Osteoblast (primary cell): ENCODE measurements at places on chromosomes 3 and 15.

GRCh38 chr15:71508081-71508682, 302.2 kb upstream of the NR2E3 start:
- no peak for DNase-seq

DNA sequence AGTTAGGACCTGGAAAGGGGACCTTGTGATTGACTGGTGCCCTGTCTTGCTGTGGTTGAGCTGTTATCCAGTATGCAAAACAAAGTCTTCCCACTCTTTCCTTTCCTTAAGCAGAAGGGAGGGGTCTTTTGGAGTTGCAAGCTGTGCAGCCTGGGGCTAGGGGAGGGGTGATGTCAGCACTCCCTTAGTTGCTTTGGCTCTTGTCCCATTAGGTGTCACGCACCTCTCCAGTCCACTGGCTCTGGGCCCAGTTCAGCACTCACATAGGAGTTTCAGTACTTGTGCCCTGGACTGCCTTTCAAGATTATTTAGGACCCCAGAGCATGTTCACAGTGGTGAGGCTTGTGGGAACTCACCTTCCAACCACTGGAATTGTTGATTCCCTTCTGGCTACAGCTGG, 238.5 kb downstream of the DOCK3 start:
- no peak for DNase-seq

GRCh38 chr3:186406669-186407635, 44.9 kb upstream of the DGKG start:
- no peak for DNase-seq

DNA sequence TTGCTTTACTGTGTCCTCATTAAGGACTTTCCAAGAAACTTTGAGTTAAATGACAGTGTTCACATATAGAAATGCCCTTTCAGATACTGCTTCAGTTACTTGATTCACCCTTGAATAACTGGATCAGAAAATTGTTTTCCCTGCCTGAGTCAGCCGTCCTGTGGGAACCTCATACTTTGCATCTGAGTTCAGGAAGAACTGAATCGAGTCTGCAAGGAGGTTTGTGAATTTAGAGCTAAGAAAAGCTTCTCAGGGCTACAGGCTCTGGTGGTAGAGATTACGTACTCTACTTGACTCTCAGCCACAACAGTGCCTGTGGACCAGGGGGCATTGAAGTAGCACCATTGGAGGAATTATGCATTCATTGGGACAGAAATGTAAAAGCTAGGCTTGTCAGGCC, 252.4 kb upstream of the C2CD4B start:
- DNase-seq: peak; percentile 89

- DNase-seq: no peak
Observed at GRCh38 chr3:107112356-107112755, 264.9 kb upstream of the CCDC54 start.

GRCh38 chr3:25438791-25439555, 10.9 kb downstream of the RARB start:
- DNase-seq: no peak

- no peak for DNase-seq
Observed at GRCh38 chr15:80309769-80310384, 57.9 kb upstream of the CTXND1 start.

DNA sequence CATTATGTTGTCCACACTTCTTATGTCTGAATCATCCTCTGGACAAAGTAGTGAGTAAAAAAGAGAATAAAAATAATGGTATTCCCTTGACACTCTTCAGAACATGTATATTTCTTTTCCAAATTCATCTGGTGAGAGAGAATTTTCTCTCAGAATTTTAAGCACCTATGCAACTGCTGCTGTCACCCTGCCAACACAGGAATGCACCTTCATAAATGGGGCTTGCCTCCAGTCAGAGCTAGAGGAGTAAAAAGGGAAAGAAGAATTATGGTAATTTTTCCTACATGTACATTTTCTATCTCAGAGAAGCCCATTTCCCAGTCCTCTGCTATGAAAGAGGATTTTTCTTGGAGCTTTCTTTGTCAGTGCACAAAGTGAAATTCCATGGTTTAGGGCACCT, 92.2 kb upstream of the ALCAM start:
- DNase-seq: no peak

- peak; percentile 88 for DNase-seq
Observed at GRCh38 chr3:195774917-195775316, 36.8 kb downstream of the MUC4 start.

DNA sequence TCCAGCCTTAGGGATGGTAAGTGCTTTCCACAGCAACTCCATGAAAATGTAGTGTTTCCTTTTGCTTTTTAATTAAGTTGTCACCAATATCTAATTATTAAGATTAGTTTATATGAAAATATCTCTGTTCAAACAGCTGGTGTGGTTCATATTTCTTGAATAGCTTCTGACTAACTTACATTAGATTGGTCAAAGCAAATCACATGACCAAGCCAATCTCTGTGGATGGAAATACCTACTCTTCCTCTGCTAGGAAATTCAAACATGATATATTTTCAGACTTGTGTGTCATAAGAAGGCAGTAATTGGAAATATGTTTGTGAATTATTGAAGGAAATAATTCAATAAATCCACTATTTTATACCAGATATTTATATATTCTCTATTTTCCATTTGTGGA, 54.6 kb upstream of the CADM2 start:
- no peak for DNase-seq

DNA sequence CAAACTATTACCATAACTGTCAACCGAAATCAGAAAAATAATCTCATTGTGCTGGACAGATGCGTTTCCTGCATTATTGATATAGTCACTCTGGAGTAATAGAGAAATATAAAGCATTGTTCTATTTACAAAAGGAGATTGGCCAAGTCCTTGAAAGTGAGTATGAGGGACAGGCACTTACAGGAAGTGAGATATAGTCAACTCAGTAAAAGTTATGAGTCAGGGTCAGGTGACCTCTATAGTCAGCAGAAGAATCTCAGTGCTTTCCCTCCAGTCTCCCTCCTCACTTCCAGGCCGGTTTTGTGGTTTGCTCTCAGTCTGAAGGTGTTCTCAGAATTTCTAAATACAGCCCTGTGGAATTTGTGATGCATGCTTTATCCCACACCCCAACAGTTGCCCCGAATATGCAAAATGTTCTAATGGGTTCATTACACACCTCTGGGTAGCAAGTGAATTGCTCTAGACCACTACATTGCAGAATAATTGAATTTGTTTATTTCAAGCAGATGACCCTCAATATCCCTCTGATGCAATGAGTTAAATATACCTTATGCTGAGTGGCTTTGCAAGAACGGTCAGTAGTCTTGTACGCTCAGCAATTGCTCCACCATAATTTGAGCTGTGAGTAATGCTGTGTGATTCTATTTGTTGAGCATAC, 787.7 kb downstream of the MCTP2 start:
- DNase-seq: no peak

DNA sequence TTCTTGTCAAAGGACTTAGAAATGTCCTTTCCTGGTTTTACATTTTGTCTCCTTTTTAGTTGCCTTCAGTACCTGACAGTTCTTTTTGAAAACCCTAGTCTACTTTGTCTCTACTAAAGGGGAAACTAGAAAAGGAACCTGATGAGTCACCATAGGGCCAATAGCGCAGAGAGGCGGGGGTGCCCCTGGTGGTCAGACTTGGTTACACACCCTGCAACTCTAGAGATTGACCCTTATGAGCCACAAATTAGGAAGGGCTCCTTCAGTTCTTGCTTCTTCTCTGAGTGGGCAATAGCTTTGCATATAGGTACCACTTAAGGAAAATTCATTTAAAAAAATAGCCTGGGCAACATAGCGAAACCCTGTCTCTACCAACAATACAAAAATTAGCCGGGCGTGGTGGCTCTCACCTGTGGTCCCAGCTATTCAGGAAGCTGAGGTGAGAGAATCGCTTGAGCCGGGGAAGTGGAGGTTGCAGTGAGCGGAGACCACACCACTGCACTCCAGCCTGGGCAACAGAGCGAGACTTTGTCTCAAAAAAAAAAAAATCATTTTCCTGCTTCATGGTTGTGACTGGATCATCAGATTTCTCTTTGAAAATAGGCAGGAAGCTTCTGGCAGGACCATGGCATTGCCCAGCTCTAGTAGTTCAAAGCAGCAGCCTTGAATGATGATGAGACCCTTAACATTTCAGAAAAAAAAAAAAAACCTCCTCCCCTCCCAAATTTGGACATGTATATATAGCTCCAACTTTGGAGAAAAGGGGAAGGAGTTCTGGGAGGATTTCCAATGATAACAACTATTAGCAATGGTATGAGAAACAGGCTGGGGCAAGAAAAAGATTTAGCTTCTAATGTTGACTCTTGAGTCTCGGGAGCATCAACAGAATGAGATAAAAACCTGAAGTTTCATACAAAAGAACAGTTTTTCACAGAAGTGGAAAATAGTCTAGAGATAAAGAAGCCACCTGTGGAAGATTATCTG, 45.2 kb upstream of the RASA2 start:
- peak; percentile 73 for DNase-seq

DNA sequence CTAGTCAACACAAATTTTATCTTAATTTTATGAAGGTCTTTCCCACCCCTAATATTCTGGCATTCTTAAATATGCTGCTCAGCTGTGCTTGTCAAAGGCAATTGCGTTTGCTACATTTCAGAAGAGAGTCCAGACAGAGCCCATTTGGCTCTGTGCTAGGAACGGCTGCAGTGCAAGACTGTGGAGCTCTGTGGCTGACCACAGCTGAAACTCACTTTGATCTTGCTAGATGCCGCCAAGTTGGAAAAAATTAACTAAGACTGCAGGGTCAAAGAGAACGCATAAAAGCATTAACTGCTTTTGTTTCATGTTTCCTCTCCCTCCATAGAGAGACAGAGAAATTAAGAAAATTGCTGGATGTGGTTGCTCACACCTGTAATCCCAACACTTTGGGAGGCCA, 7.6 kb upstream of the PPP1R2 start:
- no peak for DNase-seq

DNA sequence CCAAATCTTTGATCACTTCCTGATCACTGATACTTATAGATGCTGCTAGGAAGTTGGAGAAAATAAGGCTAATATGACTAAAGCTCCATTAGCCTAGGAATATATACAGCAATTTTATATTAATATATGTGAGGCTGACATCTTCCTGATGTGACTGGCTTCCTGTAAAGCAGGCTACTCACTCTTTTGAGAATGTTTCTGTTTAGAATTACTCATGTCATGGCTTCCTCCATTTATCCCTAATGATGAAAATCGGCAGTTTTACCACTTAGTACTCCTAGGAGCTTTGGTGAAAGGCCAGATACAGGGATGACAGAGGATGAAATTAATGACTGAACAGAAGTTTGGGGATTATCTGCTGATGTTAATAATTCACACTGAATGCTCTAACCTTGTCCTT, 3.9 kb upstream of the MAP1A start:
- DNase-seq: no peak

GRCh38 chr15:36527235-36528162, 51.9 kb upstream of the CDIN1 start:
- DNase-seq: no peak

- DNase-seq: no peak
Observed at GRCh38 chr3:62209101-62209500, 164.2 kb downstream of the FEZF2 start.

GRCh38 chr3:108208831-108209230, 13.4 kb downstream of the IFT57 start:
- DNase-seq: no peak

GRCh38 chr3:30320392-30320791, 286.0 kb upstream of the TGFBR2 start:
- no peak for DNase-seq

GRCh38 chr3:133491481-133492059, 81.9 kb upstream of the CDV3 start:
- DNase-seq: no peak

DNA sequence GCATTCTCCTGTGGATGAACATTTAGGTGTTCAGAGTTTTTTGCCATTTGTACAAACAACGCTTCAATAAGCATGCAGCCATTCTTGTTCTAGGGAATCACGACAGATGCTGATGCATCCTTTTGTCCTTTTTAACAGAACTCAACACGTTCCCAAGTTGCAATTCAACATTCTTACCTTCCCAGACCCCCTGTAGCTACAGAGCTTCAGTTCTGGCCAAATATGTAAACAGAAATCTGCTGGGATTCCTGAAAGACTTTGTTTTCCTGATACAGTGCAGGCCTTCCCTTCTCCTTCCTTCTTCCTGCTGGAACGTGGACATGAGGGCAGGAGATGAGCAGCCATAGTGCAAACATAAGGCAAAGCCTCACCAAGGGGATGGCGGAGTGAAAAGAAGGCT, 59.1 kb upstream of the SPATA12 start:
- no peak for DNase-seq

DNA sequence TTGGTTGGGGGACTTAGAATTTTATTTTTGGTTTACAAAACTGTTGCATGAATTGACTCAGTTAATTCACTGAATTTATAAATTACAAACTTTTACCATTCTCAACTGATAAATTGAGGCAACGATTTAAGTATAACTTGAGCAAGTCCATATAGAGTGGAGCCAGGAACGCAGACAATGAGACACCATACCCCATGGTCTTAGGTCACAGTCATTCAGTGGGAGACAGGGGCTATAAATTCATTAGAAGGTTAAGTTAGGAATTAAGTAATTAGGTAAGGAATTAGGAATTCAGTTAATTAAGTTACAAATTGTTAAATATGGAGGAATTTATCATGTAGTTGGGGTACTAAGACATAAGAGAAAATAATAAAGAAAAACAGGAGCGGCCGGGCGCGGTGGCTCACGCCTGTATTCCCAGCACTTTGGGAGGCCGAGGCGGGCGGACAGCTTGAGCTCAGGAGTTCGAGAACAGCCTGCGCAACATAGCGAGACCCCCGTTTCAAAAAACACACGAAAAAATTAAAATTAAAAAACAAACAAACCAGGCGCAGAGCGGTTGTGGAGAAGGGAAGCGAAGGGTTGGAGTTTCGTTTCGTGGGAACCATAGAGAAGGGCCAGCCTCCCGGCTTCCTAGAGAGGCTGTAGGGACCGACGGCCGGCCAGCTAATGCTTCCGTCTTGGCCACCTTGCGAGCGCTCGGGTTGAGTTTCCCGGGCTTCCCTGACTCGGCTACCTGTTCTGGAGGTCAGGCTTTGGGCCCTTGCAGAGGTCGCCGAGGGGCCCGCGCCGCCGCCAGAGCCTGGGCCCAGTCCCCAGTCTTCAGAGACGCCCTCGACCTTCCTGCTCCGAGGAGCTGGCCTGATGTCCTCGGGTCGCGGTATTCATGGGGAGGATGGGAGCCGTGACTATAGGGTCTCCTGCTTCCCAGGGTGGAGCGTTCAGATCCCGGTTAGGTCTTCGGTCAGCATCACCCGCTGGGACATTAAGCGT, at the start of gene ZNF619:
TSS of gene ZNF619 (plus strand) at position 645 of the 993 bp plus-strand sequence. CDS start 858 bp downstream, outside the sequence.
- DNase-seq: peak; percentile 92
